COLO829 (cell line): ENCODE measurements at places on chromosomes 11 and 22.

GRCh38 chr11:116984186-116984585 lies 114.0 kb downstream of the SIK3 start:
- DNase-seq, result peak; percentile 59

DNA sequence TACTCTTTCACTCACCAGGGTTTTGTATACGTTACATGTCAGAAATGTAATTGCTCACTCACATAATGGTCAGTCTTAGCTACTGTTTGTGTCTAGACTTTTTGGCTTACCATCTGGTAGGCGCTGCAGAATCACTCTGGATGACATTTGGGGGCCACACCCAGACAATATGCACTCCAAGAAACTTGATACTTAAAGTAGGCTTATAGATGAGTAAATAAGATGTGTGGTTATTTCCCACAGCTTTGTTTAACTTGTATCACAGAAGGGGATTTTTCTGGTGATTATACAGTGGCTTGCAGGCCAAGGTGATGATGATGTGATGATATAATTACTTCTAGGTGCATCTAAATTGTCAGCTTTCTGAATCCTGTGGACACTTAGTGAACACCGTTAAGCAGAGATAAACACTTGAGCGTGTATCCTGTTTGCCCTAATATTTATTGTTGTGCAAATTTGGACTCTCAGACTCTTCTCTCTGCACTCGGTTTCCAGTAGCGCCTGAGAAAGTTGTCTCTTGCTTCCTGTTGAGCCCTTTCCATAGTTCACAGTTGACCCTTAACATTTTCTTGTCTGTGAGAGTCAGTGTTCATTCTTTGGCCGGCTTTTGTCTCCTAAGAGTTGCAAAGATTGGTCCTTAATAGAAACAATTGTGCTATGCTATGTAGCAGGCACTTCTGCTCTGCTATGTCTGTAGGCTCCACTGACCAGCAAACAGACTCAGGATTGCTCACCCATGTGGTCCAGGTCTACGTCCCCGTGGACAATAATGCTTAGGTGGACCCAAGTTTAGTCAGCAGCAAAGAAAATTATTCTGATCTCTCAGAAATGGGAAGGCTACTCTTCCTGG lies 89.3 kb downstream of the PRR5L start:
- DNase-seq, result no peak

- DNase-seq, result peak; percentile 41
Measured at GRCh38 chr22:17980638-17981051, 43.7 kb downstream of the MICAL3 start.

- DNase-seq, result no peak
Measured at GRCh38 chr11:123316003-123316402, 114.1 kb upstream of the GRAMD1B start.

DNA sequence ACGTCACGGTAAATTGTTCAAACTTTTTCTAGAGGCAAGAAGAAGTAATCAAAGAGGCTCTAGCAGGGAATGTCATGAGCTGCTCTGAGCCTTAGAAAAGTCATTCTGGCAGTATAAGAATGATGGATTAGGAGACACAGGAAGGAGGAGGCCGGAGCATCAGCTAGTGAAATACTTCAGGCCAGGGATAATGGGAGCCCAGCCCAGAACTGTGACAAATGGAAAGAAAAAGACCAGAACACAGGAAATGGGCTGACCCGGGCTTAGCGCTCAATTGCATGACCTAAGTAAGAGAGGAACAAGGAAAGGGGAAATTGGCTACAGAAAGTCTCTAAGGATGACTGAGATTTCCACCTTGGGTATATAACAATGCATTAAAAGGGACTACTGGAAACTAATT lies 108.6 kb downstream of the LARGE1 start:
- DNase-seq, result no peak

GRCh38 chr11:122721201-122721963 lies 65.9 kb downstream of the UBASH3B start:
- peak; percentile 84 for DNase-seq

DNA sequence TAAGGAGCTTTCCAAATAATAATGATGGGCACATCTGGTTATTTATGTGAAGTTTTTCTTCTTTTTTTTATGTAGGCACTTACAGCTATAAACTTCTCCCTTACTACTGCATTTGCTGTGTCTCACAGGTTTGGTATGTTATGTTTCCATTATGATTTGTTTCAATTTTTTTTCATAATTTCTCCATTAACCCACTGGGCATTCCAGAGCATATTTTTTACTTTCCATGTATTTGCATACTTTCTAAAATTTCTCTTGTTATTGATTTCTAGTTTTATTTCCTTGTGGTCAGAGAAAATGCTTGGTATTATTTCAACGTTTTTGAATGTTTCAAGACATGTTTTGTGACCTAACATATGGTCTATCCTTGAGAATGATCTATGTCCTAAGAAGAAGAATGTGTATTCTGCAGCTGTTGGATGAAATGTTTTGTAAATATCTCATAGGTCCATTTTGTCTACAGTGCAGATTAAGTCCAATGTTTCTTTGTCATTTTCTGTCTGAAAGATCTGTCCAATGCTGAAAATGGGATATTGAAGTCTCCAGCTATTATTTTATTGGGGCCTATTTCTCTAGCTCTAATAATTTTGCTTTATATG lies 362.1 kb downstream of the DDX10 start:
- DNase-seq, result no peak

DNA sequence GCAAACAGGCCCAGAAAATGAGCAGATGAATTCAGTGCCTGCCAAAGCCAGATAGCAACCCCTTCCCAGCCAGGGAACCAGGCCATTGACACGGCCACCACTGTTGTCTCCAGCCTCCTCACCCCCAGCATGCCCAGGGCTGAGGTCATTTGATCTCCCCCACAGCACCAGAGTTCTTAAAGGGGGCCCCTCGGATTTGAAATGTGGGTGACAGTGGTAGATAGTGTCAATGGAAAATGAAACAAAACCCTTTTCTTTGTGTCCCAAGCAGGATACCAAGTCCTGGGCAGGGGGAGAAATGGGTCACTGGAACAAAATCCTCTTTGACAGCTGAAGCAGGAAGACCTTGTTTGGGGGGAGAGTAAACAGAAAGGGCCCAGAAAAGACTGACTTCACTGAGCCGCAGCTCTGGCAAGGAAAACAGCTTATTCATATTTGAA lies 14.3 kb upstream of the ACCSL start:
- DNase-seq, result no peak

DNA sequence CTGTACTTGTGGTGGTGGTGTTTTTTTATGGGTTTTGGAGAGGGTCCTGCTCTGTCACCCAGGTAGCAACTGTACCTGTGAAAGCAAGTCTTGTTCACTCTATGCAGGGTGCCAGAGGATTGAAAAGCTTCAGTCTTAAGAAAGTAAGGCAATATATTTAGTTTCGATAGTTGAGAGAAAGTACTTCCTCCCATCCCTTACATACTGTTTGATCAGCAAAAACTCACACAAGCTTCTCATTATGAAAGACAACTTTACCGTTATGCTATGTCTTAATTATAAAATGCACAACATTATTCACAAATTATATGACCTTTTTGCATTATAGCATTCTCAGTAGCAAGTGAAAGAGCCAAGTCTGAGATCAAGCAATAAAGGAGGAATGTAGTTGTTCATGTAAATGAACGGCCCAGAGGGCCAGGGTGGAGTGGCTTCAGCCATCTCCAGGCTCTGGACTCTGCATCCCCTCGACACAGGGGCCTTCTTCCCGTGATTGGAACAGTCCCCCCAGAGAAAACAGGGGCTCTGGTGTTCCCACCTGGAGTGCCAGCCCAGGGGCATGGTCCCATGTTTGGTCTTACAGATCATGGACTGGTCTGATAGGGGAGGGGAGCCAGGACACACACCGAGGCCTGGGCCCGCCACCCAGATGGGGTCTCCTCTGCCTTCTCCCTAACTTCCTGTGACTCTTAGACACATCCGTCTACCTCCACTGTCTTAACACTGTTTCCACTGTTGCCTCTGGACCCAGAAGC lies 38.7 kb upstream of the CTTN start:
- no peak for DNase-seq

GRCh38 chr22:41535244-41535643 lies 9.0 kb downstream of the POLR3H start:
- DNase-seq, result no peak

- DNase-seq, result no peak
Measured at GRCh38 chr22:38317122-38317994, at the start of gene CSNK1E. Gene CSNK1E (minus strand): TSS chr22:38317433. CDS start chr22:38314157, 3,276 bp downstream.

DNA sequence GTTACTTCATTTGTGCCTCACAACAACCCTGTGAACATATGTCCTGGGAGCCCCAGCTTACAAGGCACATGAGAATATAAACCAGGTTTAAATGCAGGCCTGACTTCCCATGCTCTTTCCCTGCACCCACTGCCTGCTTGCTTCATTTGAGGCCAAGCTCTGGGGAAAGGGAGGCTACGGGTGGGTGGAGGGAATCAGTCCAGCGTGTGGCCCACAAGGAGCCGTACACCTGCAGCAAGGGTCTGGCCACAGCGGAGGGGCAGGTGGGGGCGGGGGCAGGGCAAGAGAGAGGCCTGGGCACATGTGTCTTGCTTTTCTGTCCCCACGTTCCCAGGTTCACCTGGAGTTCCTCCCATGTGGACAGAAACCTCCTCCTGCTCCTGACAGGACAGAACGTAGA lies 26.2 kb downstream of the FAM83F start:
- no peak for DNase-seq

DNA sequence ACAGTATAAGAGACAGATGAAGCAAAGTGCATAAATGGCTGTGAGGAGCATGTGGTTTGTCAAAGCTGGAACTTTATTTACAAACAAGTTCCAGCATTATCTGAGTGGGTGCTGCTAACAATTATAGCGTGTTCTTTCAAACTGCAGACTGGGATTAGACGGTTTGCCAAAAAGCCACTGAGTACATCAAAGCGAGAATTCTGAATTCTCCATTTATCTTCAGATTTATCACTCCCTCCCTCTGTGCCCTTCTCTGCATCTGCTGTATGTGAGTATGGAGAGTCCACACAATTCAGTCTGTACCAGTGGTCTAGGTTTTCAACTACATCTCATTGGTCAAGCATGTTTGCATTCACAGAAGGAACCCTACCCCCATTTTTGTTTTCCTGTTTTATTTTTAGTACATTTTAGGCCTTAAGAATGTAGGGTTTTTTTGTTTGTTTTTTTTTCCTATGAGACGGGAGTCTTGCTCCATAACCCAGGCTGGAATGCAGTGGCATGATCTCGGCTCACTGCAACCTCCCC lies 18.1 kb upstream of the INCENP start:
- no peak for DNase-seq

DNA sequence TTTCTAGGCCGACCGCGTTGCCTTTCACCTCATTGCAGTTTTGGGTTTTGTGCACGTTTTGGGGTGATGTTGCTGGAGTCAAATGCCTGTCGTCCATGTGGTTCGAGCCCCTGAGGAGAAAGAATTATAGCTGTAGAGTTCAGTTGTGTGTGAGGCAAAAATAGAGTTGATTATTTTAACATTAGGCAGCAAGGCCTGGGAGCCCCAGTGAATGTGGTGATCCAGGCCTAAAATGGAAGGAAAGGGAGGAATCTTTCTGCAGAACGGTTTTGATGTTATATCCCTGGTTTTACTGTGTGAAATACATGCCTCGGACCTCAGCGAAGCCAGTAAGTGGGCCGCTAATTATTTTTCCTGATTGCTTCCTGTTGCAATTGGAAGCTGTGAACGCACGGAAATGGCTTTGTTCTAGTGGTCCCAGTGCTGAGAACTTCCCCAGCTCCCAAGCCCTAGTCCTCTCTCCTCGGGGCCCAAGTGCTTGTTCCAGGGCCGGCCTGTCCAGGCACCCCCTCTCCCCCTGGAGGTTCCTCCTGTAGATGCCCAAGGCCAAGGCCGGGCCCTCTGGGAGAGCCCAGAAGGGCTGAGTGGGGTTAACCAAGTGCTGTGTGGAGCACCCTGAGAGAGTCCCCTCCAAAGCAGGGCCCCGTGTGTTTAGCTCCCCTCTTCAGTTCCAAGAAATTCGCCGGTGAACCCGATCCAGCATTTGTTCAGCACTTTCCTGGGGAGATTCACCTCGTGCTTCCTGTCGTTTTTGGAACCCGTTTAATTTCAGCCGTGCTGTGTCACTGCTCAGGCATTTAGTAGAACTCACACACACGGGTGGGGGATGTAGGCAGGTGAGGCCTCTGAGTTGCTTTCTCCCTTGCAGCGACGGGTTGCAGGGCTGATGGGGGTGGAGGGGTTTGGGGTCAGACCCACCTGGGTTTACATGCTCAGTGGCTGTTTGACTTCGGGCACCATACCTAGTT lies 2.1 kb downstream of the LRP5 start:
- DNase-seq, result no peak

- peak; percentile 35 for DNase-seq
Measured at GRCh38 chr11:57874981-57875380, 113.4 kb downstream of the CTNND1 start.

DNA sequence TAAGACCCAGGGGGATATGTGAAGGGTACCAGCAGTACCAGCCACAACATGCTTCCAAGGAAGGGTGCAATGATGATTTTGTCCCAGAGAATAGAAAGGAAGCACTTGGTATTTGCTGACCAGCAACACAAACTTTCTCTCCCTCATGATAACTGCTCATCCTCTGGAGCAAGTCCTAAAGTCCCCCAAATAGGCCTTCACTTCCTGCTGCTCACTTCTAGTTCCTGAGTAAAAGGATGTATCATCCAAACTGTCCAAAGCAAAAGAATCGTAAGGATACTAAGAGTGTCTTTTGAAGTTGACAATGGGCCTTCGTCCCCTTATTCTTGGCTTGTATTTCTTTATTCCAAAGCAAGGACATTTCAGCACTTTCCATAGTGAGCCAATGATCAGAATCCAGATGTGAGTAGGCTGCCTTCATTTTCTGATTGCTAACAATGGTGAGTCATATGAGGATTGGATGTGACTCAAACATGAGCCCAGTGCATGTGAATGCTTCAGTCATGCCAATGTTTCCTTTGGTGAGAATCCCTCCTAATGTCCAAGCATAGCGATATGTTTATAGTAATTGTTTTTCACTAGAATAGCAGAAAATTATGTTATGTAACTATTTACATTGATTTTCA lies 243.4 kb upstream of the POU2AF2 start:
- DNase-seq, result peak; percentile 43

GRCh38 chr22:48806227-48806781 lies 1021.4 kb downstream of the BRD1 start:
- DNase-seq, result no peak

GRCh38 chr11:123351375-123351774 lies 78.7 kb upstream of the GRAMD1B start:
- no peak for DNase-seq

- no peak for DNase-seq
Measured at GRCh38 chr11:12376259-12377081, 901 bp upstream of the PARVA start.

GRCh38 chr11:26027887-26028286 lies 304.0 kb upstream of the ANO3 start:
- DNase-seq, result no peak

GRCh38 chr11:48017105-48017830 lies 36.9 kb downstream of the PTPRJ start:
- no peak for DNase-seq
